ENCODE measurements at places on chromosomes 4 and X.

DNA sequence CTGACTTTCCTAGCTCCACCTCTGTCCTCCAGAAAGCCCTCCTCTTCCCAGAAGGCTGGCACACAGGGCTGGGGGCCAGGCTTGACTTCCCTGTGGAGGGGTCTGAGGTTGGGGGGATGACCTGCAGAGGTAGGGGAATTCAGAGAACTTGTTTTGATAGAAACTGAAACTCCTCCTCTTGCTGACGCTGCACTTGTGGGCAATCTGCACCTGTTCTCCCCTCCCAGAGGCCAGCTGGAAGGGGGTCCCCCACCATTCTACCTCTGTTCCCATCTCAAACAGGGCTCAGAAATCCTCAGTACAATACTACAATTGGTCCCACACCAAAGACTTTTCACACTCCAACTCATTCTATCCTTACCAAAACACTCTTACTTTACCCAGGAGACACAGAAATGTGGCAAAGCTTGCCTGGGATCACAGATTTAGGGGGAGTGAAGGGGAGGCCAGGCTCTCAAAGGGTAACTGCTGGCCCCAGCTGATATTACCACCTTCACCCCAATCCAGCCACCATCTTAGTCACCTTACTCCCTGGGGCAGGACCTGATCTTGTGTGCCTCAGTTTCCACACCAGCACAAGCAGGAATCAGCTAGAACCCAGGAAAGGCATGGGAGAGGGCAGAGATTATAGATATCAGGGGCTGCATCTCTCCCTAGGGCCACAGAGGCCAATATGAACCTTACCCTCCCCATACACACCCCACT is 18.5 kb downstream of the OTUD5 start:
- no peak for DNase-seq

DNA sequence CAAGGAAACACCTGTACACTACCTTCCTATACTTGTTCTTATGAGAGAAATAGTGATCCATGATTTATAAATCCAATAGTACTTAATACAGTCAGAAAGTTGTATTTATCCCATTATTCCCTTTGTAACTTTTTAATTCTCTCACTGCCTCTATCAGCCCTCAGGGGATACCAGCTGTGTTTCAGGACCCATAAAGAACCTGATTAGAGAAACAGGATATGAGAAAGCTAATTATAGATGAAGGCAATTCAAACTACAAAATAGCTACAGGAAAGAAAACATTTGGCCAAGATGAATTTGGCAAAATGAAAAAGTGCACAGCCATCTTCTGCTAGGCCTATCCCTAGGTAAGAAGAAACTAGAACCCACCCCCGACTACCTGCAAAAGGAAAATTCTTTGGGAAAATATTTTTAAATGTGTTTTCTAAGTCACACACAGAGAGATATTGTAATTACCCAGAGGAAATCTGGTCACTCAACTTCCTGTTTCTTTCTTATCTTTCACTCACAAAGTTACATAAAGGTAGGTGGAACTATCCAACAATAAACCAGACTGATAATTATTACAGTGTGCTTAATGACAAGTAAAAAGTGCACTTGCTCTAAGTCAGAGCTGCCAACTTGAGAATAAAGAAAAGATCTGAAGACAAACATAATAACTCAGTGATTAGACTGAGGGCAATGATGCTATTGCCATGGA is 836.5 kb upstream of the HTR2C start:
- no peak for DNase-seq

DNA sequence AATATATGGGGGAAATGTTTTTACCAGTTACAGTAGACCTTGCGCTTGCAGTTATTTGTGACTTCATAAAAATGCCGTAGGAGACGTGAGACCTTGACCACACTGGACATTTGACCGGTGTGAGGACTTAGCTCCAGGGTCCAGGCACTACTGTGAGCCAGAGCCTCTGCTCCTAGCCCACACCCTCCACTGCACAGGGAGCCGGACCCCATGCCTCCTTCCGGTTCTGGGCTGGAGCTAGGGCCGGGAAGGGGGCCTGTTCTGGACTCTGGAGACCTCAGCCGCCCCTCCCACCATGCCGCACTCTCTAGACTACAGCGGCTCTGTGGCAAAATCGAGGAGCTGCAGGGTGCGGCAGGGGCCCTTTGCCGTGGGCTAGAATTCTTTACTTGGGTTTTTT is 5.3 kb downstream of the PCGF3 start:
- DNase-seq: no peak

GRCh38 chr4:845233-845835 is 19.4 kb upstream of the CPLX1 start:
- no peak for DNase-seq

GRCh38 chrX:43479850-43480249 is 176.2 kb upstream of the MAOA start:
- DNase-seq: no peak

DNA sequence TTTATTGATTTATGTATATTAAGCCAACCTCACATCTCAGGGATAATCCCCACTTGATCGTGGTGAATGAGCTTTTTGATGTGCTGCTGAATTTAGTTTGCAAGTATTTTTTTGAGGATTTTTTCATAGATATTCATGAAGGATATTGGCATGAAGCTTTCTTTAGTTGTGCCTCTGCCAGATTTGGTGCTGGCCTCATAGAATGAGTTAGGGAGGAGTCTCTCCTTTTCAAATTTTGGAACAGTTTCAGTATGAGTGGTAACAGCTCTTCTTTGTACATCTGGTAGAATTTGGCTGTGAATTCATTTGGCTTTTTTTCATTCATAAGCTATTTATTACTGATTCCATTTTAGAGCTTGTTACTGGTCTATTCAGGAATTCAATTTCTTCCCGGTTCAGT is 197.2 kb upstream of the NDST4 start:
- DNase-seq: no peak

Data from inflammatory macrophage treated with lipopolysaccharide for 1 hour (primary cell).